ENCODE measurements at places on chromosomes 6 and 20.

DNA sequence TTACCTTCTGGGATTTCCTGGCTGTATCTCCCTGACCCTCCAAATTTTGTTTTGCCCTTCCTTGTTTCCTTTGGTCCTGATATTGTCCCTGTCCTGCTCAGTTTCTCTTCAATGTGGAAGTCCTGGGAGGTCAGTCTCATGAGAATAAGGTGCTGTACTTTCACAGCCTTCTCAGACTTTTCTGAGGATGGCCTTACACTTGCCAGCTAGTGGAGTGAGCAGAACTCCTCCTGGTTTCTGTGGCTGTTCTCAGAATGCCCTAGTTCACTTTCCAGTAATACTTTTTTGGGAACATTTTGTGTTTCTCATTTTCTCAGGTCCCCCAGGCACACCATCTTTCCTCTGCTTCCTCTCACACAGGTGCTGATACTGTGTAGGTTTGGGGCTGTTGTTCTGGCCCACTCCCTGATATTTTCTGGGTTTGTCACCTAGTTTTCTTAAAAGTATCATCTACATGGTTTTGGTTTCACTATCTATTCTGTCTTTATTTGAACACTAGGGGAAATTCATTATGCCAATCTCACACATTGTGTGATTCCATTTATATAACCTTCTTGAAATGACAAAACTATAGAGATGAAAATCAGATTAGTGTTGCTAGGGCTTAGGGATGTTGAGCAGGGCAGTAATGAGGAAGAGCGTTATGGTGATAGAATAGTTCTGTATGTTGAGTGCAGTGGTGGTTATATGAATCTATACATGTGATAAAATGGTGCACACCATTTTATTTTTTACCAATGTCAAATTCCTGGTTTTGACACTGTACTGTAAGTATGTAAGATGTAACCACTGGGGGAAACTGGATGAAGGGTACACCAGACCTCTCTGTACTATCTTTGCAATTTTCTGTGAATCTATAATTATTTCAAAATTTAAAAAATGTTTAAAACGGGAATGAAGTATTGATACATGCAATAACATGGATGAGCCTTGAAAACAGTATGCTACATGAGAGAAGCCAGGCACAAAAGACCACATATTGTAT lies 27.2 kb upstream of the BRPF3 start:
- DNase-seq: no peak

DNA sequence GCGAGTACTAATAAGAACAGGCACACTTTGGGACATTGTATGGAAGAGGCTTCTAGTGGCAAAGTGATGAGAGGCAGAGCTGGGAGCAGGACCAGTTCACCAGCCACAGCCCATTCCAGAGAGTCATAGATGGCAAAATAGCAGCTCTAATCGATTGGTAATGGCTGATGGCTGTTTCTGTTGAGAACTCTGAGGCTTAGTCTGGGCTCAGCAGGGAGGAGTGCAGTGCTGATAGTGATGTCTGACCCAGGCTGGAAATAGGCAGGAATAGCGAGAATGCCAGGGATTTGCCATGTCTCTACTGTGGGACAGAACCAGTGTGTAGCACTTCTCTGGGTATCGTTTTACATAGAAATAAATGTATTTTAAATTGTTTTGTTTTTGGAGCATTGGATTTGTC lies 620.0 kb upstream of the FLRT3 start:
- DNase-seq: no peak

- no peak for DNase-seq
Observed at GRCh38 chr6:115456848-115457247, 603.8 kb downstream of the FRK start.

GRCh38 chr20:2750491-2751251 lies 49.8 kb downstream of the CPXM1 start:
- no peak for DNase-seq

DNA sequence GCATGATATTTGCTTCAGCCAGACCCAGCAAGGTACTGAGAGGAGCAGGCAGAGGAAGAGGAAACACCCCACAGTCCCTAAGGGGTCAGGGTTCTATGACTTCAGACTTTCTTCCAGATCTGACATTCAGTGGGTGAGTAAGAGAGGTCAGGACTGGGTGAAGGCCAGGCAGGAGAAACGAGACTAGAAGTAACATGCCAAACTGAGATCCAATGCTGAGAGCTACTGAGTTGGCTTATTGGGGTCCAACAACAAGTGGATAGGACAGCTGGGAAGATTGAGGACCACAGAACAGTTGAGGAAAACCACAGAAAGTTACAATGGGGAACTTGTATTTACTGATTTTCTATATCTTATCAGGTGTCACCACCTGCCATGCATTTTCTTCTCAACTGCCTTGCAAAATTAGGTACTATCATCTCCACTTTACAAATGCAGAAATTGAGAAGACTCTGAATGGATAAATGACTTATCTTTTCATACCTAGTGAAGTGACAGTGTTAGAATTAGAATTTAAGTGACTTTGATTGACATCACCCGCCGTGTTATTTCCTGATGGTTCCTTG lies 43.8 kb upstream of the HIVEP1 start:
- DNase-seq: no peak

DNA sequence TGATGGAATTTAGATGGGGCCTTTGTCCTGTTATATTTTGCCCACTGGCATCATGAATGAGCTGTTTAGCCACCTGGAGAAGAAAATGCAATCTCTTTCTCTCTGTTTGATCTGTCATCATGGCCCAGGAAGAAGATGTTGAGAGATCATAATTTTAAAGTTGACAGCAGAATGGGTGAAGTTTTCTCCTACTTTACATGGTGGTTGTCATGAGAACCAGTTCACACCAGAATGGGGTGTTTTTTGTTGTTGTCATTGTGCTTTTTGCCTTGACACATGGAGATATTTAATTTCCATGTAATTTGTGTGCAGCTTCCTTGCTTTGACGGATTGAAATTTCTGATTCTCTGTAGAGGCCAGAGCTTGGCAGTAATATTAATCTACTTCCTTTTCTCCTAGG lies 122.5 kb downstream of the FARS2 start:
- no peak for DNase-seq

GRCh38 chr6:131136021-131136786 lies 937 bp downstream of the AKAP7 start:
- DNase-seq: peak; percentile 36

DNA sequence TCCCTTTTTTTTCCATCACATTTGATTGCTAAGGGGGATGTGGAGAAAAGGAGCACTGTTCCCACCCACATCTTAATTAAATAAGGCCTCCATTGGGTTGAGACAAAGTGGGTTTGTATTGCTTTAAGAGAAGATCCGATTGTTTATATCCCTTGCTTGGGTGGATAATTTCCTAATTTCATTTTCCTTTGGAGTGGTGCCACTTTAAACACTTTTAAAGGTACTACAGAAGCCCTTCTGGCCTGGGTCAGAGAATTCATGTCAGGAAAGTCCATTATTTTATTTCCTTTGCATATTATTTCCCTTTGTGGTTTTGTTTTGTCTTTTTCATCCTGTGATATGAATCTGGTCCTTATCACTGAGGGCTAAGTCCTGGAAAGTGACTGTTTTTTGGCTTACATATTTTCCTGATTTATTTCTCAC lies 56.9 kb downstream of the PHACTR2 start:
- DNase-seq: no peak

GRCh38 chr6:107490566-107491137 lies 735 bp downstream of the SOBP start:
- DNase-seq: no peak

DNA sequence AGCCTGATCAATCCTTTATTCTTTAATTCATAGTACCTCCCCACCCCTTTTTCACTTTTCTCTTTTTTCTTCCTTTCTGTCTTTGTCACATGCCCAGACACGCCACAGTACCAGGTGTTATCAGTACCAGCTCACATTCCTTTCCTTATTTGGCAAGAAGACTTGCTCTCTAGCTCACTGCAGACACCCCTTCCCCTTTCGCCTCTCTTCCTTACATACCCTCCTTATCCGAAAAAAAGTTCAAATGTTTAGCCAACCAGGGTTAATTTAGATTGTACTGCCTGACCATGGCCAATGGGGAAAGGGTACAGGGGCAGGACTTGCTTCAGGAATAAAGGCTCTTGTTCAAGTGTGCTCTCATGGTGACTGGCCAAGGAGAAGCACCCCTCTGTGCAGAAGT lies 9.3 kb upstream of the SIRPB2 start:
- DNase-seq: no peak

DNA sequence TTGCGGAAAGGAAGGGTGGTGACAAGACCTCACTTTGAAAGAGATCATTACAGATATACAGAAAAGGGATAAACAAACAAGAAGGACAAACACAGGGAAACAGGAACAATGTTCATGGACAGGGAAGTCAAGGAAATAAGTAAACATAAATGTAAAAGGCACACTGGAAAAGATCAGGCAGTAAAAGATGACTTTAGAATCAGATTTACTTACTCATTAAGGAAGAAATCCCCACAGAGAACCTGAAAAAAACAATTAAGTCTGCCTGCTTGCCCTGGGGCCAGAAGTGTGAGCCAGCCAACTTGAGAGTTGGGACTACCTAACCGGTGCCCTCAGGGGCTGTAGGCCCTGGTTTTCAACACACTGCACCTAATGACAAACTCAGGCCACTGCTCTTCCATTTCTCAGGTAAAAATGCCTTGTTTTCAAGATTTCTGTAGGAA lies 1.7 kb downstream of the APMAP start:
- no peak for DNase-seq

GRCh38 chr20:11772226-11772730 lies 145.4 kb upstream of the BTBD3 start:
- no peak for DNase-seq

- no peak for DNase-seq
Observed at GRCh38 chr20:11473983-11474382, 443.7 kb upstream of the BTBD3 start.

DNA sequence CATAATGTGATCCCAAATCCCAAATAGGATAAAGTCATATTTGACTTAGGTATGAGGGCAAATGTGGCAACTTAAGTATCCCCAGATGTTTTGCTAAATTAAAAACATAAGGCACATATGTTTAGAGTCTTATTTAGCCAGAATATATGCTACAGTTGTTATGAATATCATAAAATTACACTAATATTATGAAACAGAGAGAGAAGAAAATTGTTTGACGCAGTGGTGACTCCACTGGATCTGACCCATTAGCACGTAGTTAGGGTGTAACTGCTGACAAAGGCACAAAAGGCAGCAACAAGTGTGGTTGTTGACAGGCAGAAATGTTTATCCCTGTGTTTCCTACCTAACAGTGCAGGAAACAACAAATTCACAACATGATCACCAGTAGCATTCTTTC lies 152.4 kb upstream of the THBS2 start:
- no peak for DNase-seq

GRCh38 chr6:116568111-116568510 lies 3.2 kb upstream of the RWDD1 start:
- DNase-seq: no peak

GRCh38 chr6:16758163-16758975 lies 2.9 kb downstream of the ATXN1 start:
- DNase-seq: no peak

DNA sequence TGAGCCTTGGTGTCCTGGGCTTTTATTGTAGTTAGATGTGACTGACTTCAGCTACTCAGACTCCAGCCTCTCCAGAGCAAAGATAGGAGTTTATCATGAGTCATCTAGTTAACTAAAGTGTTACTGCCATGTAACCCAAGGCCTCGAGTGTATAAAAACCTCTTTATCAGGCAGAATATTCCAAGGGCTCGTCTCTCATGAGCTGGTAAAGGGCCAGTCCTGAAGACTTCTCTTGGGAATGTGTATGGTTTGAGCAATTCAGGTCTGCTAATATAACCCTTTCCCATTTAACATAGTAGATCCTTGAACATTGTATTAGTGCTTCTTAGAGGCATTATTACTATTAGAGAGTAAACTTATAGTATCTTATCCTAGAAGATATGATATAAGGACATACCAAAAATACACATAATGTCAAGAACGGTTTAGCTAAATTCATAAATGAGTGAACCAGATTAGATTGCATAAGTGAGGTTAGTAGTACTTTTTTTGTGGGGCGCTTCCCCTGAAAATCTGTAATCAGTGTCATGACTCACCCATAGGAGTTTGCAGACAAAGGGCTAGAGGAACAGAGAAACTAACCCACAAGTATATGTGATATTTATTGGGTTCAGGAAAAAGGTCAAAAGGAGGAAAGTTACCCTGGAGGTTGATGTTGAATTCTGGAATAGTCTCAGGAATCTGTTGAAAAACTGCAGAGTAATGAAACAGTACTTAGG lies 16.0 kb downstream of the DSE start:
- no peak for DNase-seq

- no peak for DNase-seq
Observed at GRCh38 chr20:62627901-62628612, 14.2 kb upstream of the SLCO4A1 start.

DNA sequence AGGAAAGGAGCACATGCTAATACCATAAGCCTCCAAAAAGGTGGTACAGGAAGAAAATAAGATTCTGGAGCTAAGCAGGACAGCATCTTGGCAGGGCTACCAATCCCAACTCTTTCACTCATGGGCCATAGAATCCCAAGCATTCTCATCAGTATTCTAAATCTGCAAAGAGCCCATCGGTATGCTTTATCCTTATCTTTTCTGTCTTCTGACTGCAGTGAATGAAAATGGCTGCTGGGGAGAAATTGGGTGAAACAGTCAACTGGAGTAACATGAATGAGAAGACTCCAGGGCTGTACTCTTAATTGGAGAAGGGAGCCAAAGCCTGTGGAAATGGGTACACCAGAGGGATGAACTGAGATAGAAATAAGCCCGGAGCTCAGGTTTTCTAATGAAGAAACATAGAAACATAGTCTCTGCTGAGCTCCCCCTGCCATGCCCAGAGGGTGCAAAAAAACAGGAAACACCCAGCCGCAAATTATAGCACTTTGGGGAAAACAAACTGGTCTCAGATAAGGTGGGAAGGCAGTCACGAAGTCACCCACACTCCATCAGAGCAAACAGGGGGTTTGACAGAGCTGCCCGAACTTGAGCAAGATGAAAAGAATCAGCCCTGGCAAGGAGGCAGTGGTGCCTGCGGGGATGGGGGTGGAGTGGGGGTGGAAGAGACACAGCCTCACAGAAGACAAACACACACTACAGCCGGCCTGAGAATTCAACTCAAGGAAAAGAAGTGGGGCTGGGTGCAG lies 35.4 kb upstream of the E2F3 start:
- no peak for DNase-seq

DNA sequence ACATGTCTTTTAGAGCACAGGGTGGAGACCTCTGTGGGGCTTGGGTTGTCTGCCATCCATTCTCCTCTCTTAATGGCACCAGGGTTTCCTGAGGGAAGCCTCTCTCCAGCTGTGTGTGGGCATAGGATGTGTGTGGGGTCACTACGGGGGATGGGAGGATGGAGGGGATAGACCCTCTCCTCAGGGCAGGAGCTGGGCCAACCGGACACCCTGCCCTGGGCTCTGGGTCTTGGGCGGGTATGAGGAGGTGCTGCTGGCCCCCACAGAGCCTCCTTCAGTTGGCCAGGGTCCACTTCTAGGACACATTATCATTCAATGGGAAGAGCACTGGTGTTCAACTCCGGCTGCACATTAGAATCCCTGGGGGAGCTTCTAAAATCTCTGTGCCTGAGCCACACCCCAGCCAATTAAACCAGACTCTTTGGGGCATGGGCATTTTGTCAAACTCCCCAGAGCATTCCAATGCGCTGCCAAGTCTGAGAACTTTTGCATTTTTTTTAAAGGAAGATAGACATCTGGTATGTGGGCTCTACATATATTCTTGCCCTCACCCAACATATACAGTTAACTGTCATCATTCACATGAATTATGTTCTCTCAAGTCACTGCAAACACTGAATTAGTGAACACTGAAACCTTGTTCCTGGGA lies 38.5 kb downstream of the TRAM2 start:
- no peak for DNase-seq

GRCh38 chr6:21228876-21229460 lies 364.6 kb upstream of the SOX4 start:
- DNase-seq: peak; percentile 48

- DNase-seq: no peak
Observed at GRCh38 chr6:119314885-119315272, 34.7 kb downstream of the MAN1A1 start.

Measured in right renal pelvis (tissue), 4 donors.